Caki2 (cell line): ENCODE measurements at places on chromosomes 11 and 22. TPM values are rescaled to one million over a fixed set of nuclear protein-coding genes. Genes with fewer than 3 reads are reported as not detected.

The KRTAP5-2 gene
- total RNA-seq: not detected in 2 replicates

The OSBPL5 gene
- 11.2 and 12.2 TPM in 2 replicates for total RNA-seq

The MMP10 gene
- total RNA-seq: 2.1 TPM in 1 of 2 replicates, not detected in the other

The FGF3 gene
- not detected in 2 replicates for total RNA-seq

The SGSM1 gene
- 0.06 and 0.27 TPM in 2 replicates for total RNA-seq

The LARGE2 gene
- total RNA-seq: not detected in 2 replicates

The SLC22A12 gene
- not detected in 2 replicates for total RNA-seq

The TEX54 gene
- total RNA-seq: not detected in 2 replicates

The ACR gene
- total RNA-seq: not detected in 2 replicates

The OR10A3 gene
- not detected in 2 replicates for total RNA-seq

The C22orf23 gene
- 0.17 and 0.90 TPM in 2 replicates for total RNA-seq

The KCNJ1 gene
- total RNA-seq: 0.10 TPM in 1 of 2 replicates, not detected in the other
